ENCODE measurements at places on chromosomes 7 and 10.

DNA sequence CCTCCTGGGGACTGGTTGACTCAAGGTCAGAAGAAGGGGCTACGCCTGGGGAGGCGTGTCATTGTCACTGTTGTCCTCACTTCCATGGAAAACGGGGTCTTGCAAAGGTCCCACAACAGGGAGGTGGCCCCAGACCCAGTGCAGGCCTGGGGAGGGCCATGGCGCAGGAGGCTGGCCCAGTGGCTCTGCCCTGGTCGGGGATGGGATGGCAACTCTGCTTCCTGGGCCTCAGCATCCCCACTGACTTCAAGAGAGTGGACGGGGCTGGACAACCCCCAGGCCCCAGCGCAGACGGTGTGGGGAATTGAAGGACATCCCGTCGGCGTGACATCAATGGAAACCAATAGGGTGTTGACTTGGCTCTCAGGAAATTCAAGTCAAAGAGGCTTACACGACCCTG lies 35.2 kb downstream of the MICALL2 start:
- DNase-seq, result no peak

- no peak for DNase-seq
Measured at GRCh38 chr7:100886142-100886935, 3.2 kb downstream of the UFSP1 start.

DNA sequence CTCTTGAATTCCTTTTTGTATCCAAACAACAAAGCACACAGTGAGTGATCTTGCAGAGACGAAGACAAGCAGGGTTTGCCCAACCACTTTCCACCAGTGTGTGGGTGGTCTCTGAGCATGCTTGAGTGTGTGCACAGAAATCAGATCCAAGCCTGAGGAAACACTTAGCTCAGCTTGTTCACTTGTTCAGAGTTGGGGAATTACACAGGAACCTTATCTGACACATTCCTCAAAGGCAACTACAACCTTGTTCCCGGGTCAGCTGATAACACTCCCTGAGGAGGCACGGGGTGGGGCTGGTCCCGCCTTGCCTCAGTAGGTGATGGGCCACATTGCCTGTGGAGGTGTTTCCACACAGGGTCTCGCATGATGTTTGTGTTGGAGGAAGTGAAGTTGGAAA lies 216.9 kb downstream of the DYNC1I1 start:
- no peak for DNase-seq

DNA sequence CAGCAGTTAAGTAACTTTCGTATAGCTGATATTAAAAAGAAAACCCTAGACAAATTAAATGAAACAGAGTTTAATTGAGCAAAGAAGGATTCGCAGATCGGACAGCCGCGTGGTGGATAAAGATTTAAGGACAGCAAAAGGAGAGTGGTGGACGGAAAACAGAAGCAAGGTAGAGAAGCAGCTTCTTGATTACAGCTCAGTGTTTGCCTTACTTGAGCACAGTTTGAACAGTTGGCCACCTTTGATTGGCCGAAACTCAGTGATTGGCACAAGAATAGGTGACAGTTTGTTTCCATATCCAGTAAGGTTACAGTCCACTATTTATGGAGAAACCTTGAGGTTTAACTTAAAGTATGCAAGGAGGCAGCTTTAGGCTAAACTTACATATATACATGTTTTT lies 231.7 kb downstream of the GALNT17 start:
- no peak for DNase-seq

- no peak for DNase-seq
Measured at GRCh38 chr10:31896968-31897384, 31.7 kb downstream of the ARHGAP12 start.
